ENCODE measurements at places on chromosomes 7 and 10. TPM values are rescaled to one million over a fixed set of nuclear protein-coding genes. Genes with fewer than 3 reads are reported as not detected.
A peak's percentile ranks its signal among the peaks of the same experiment; 100 is the strongest.

Gene FAM25G
- total RNA-seq: not detected

GRCh38 chr10:129531195-129531968 lies 64.3 kb downstream of the MGMT start:
- DNase-seq: peak; percentile 15

Gene METTL27
- total RNA-seq: 0.12 TPM

DNA sequence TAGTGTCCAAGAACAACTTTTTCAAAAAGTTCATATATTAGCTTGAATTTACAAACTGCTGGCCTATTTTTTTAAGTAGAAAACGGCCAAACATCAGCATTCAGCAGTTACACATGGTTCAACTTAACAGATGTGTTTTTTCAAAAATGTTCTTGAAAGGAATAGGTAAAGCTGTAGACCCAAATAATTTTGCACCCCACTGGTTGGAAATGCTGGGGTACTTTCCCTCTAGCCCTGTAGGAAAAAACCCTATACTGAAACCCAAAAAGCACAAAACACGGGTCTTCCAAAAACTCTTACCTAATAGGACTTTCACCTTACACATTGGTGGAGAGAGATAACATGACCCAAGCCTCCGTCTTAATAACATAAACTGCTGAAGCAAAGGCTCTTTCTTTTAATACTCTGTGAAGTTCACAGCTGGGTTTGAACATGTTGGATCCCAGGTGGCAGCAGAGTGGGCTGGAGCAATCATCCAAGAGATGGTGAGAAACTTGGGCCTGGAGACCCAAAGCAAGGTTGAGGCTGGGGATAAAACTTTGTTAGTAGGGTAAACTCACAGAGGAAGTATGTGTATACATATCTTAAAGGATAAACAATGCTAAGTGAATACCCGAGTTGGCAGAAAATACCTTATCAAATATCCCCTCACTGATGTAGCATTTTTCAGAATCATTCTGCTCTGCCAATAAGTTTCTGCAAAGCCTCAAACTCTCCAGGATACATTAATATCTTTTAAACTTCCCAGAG lies 629 bp upstream of the DNAJC9 start:
- no peak for DNase-seq

Gene OR2A5
- total RNA-seq: not detected

Gene GRID2IP
- total RNA-seq: not detected

DNA sequence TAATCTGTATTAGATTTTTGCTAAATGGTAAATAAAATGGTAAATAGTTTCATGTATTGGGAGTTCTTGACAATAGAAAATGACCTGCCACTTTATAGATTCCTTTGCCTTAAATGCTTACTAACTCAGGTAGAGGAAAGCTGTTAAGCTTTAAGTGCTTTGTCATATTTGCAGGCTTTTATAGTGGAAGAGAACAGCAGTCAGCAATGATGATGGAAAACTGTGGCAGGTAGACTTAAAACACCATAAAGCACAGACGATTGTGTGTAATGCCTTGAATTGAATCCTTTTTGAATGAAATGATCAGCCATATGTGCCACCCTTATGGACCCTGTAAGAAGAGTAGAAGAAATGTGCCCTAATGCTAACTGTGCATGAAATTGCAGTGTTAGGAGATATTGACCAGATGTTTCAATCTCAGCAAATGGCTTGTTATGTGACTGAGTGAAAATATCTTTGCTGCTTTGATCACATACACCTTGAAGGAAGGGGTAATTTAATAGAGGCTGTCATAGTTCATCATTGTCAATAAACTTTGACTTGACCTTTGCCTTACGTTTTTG lies 230.4 kb downstream of the ADK start:
- DNase-seq: no peak

GRCh38 chr10:74488907-74489306 lies 337.5 kb upstream of the KAT6B start:
- no peak for DNase-seq
